ENCODE measurements at places on chromosomes 3 and 15. TPM values are rescaled to one million over a fixed set of nuclear protein-coding genes. Genes with fewer than 3 reads are reported as not detected.
A peak's percentile ranks its signal among the peaks of the same experiment; 100 is the strongest.

DNA sequence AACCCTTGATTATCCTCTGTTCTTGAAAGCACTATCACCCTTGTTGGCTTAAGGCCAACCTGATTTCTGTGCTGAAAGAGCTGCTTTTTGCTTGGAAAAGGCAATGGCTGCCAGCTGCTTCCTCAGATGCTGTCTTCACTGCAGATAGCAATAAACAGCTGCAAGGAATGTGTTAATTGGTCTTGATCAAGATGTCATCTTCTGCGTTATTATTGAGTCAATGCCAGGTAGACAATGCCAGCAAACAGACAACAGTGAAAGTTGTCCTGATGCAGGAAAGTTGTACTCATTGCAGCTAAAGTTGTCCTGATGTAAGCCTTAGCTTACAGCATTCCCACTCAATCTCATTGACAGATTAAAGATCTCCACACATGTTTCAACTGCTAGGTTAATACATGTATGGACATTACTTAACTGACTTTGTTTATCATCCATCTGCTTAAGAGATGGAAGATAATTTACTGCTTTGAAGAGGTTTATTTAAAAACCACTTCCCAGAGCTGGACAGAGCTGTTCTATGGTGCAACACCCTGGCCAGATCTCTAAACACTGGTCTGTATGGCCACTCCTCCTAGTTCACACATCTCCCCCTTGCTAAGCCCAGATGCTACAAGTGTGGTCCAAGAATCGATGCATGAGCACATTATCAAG is 251.0 kb upstream of the MCTP2 start:
- DNase-seq = no peak

- peak; percentile 44 for DNase-seq
Measured at GRCh38 chr3:9402410-9403228, 5.2 kb downstream of the SETD5 start.

- no peak for DNase-seq
Measured at GRCh38 chr3:133944181-133944580, 48.5 kb upstream of the RAB6B start.

- no peak for DNase-seq
Measured at GRCh38 chr3:158221426-158221825, 111.5 kb downstream of the RSRC1 start.

GRCh38 chr3:111737706-111738086 is 121.4 kb upstream of the PHLDB2 start:
- DNase-seq = no peak

- no peak for DNase-seq
Measured at GRCh38 chr3:129353589-129353941, 74.9 kb downstream of the EFCAB12 start.

DNA sequence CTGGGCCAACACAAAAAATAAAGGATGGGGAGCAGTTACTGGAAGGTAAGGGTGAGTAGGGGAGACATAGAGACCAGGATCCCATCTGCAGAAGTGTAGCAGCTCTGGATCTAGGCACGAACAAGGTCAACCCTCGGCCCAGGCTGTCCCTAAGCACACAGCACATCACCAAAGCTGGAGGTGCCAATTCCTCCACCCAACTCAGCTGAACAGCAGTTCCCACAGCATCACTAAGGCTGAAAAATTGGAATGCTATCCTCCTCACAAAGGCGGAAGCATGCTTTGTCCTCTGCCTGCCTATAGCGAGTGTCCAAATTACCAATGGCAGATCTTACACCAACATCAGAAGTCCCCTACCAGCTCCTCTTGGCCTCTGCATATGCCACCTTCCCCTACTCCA is 33.9 kb downstream of the OSBPL10 start:
- DNase-seq = no peak

DNA sequence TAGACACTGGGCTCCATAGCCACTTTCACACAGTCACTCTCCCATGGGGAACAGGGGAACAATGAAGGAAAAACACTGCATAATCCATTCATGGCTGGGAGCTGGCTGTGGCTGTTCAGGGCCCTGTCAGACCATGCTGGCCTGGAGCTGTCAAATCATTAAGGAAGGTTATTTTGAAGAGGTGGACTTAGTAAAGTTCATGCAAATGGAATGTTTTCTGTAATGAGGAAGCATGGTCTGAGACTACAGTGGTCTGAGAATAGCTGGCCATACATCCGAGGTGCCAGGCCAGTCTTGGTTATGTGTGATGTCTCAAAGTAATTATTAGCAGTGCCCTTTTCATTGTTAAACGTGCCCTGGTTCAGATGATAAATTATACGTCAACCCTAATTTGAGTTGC is 117.1 kb upstream of the MRPS22 start:
- no peak for DNase-seq

- DNase-seq = no peak
Measured at GRCh38 chr3:189954733-189955665, 165.7 kb downstream of the P3H2 start.

- no peak for DNase-seq
Measured at GRCh38 chr3:162719684-162720341, 1223.2 kb downstream of the OTOL1 start.

- DNase-seq = no peak
Measured at GRCh38 chr3:71680603-71681002, 44.6 kb downstream of the EIF4E3 start.

Gene PIERCE2
- 4.7 TPM for total RNA-seq

Gene PFN2
- total RNA-seq = 233 TPM

Gene GTF2A2
- 107 TPM for total RNA-seq
